ENCODE measurements at places on chromosomes 6 and 20. TPM values are rescaled to one million over a fixed set of nuclear protein-coding genes. Genes with fewer than 3 reads are reported as not detected.

DNA sequence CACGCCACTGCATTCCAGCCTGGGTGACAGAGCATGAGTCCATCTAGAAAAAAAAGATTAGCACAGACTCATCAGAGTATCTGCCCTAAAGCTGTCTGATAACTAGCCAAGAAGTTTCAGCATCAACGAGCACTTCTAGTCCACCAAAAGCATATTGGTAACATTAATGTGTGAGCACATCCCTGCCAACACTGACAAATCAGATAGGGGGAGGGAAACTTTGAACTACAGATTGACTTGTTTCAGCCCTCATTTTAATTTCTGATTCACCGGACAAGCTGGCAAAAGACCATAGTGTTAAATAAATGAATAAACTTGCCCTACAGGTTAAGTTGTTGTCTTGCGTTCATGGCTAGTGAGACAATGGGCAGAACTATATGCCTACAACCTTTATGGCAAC lies 7.7 kb upstream of the SEC63 start:
- DNase-seq, result no peak

GRCh38 chr20:48763216-48763914 lies 64.4 kb downstream of the PREX1 start:
- DNase-seq, result no peak

- no peak for DNase-seq
Observed at GRCh38 chr6:40727271-40727670, 140.1 kb upstream of the LRFN2 start.

SLC17A1 gene
- not detected for total RNA-seq

GRCh38 chr6:107345393-107345792 lies 114.0 kb downstream of the PDSS2 start:
- no peak for DNase-seq

SIRPB1 gene
- total RNA-seq, result 0.16 TPM

GRCh38 chr20:35461620-35462019 lies 6.2 kb downstream of the CEP250 start:
- DNase-seq, result no peak

DNA sequence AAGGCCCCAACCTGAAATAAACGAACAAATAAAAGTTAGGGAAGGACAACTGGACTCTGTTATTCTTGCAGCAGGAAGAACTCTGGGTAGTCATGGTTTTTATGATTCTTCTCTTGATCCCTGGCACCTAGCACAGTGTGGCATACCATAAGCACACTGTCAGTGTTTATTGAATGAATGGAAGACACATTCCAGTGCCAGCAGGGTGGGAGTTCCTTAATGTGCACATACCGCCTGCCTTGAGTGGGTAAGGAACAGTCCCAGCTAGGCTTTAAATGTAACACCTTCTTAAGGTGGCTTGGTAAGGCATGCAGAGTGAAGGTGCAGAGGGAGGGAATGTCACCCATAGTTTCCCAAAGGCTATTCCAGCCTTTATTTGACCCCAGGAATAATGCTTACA lies 162.9 kb upstream of the CEP162 start:
- DNase-seq, result no peak

GRCh38 chr6:135496800-135497411 lies 634 bp downstream of the AHI1 start:
- no peak for DNase-seq

- no peak for DNase-seq
Observed at GRCh38 chr20:23744817-23745216, 5.9 kb downstream of the CST1 start.

DNA sequence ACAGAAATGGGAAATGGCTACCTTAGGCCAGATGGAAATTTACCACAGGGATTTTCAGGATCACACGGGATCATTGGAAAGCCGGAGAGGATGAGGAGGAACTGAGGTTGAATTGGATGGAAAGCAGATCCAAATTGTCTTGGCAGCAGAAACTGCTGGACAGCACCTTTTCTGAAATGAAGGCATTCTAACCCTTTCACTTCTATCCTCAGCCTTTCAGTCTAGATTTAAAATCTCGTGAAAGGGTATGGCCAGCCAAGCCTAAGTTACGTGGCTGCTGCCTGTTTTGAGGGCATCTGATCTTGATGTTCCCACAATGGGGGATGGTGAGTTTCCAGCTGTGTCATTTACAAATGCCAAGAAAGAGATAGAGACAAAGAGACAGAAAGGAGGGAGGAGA lies 358.2 kb downstream of the KIF16B start:
- DNase-seq, result no peak

DNA sequence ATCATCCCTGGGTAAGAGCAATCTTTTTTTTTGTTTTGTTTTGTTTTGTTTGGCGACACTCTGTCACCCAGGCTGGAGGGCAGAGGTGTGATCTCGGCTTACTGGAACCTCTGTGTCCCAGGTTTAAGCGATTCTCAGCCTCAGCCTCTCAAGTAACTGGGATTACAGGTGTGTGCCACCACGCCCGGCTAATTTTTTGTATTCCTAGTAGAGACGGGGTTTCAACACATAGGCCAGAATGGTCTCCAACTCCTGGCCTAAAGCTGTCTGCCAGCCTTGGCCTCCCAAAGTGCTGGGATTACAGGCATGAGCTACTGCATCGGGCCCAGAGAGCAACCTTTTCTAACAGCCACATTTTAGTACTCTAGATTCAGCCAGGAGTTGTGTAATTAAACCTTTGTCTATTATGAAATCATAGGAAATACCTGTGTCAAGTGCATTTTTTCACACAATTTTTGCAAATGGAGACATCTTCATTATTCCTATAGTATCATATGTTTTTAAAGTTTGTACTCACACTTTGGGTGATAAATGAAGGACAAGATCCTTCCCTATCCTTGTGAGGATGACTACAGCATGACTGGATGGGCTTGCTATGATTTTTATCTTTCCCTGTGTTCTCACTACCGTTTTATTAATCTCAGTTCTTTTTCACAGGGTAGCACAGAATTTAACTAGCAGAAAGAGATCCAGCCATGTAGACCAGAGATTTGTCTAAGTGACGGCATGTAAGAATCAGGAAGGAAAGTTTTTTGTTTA lies 82.6 kb downstream of the OR2B2 start:
- no peak for DNase-seq

DNA sequence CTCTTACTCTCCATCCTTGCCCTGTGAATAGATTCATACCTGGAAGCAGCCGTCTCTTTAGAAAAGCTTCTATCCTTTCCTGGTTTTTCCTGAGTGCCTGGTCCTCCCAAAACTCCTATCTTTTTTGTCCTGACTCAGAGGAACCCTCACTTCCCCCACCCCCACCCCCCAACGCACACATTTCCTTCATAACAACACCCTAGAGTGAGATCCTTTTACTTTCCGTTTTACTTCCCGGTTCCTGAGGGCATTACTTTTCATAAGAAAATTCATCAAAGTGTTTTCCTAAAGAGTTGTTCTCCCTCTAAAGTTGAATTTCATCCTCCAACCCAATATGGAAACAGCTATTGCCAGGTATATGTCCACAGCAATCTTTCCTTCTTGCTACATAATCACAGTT lies 327.0 kb downstream of the NRN1 start:
- DNase-seq, result no peak

DNA sequence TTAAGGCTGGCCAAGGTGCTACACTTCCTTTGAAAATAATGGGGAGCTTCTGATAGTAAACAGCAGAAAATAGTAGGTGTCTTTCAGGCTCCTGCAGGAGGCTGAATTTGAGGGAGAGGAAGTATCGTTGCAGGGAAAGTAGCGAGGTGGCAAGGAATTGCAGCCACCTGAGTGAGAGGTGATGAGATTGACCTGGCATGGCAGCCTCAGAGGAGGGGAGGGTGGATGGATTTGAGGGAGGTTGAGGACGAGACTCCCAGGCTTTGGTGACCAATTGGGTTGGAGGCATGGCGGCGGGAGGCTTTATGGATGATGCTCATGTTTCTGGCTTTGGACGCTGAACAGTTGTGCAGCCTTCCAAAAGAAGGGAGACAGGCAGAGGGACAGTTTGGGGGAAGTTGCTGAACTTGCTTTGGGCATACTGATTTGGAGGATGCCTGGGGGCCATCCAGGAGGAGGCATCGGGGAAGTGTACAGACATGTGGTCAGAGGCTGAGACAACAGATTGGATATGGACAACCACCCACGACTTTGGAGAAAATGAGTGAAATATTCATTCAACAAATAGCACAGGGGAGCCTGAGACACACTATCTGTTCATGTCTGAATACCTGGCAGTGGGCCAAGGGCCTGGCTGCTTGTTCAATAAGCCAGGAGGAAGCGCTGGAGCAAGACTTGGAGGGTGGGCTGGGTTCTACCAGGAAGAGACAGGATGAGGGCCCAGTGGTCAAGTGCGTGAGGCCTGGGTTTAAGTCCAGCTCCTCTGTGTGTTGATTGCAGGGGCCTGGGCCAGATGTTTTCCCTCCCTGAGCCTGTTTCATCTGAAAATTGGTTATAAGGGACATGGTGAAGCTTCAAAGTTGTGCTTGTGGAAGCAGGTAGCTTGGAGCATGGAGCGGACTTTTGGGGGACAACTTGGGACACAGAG lies 113.2 kb downstream of the CEBPB start:
- DNase-seq, result no peak

DNA sequence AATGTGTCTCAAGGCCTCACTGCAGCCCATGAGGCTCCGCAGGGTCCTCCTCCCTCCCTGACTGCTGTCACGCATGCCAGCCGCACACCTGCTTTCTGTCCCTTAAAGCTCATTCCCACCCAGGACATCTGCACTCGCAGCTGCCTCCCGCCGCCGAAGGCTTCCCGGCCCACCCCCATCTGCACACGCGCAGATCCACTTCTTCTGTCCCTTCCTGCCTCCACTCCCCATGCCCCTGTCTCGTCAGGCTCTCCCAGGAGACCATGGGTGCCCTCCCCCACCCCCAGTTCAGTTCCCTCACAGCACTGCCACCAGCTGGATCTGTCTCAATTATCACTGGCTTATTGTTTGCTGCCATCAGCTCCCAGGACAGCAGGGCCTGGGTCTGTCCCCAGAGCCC lies 63.0 kb downstream of the RIPOR3 start:
- DNase-seq, result no peak

DNA sequence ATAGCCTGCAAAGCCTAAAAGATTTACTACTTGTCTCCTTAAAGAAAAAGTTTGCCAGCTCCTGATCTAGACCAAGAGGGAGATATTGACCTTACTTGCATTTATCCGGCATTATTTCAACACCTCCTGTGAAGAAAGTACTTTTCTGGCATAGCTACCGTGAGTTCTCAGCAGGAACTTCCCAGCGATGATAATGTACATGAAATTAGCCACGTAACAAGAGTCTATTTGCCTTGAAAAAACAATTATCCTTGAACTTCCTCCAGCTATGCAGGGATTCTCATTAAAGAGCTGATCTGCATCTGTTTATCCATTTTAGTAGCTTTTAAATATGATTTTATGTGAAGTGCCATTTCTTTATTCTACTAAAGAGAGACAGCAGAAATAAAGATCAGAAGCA lies 41.7 kb downstream of the ALDH5A1 start:
- DNase-seq, result no peak

GRCh38 chr6:3510617-3511016 lies 53.8 kb upstream of the SLC22A23 start:
- DNase-seq, result no peak

- no peak for DNase-seq
Observed at GRCh38 chr20:41390889-41391288, 24.3 kb upstream of the EMILIN3 start.

DNA sequence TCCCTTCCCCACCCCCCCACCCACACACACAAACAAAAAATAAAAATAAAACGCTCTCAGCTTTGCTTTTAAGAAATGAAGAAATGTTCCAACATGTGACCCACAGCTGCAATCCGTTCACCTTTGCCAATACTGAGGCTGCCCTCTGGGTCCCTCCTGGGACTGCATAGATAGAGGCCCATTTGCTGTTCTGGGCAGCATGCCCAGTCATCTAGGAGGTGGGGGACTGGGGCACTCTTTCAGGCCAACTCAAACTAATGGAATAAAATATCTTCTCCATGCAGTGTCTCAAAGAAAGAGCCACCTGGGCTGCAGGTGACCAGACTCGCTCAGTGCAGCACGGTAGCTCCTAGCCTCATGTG lies 79.9 kb downstream of the SLC22A3 start:
- no peak for DNase-seq

GRCh38 chr20:11924923-11925322 lies 7.2 kb downstream of the BTBD3 start:
- no peak for DNase-seq

DNA sequence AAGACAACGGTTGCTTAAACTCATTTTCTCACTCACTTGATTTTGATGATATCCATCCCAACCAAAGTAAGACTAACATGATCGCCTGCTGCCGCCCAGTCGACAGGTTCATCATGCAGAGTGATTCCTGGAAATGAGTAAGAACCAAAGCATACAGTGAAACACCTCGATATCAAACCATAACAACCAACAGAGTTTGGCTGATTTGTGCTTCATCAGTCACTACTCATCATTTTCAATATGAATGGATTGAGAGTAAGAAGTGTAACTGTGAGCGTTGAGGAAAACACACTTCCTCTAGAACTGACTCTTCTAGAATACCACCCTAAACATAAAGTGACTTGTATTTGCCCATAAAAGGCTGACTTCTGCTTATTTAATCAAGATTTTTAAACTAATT lies 29.2 kb upstream of the ALDH8A1 start:
- no peak for DNase-seq

DEFB132 gene
- not detected for total RNA-seq

LAMA5 gene
- total RNA-seq, result 12.1 TPM

TUBB2B gene
- not detected for total RNA-seq

- DNase-seq, result no peak
Observed at GRCh38 chr6:169092375-169092774, 161.3 kb downstream of the THBS2 start.

GRCh38 chr6:137867685-137868509 lies 838 bp downstream of the TNFAIP3 start:
- DNase-seq, result no peak

DNA sequence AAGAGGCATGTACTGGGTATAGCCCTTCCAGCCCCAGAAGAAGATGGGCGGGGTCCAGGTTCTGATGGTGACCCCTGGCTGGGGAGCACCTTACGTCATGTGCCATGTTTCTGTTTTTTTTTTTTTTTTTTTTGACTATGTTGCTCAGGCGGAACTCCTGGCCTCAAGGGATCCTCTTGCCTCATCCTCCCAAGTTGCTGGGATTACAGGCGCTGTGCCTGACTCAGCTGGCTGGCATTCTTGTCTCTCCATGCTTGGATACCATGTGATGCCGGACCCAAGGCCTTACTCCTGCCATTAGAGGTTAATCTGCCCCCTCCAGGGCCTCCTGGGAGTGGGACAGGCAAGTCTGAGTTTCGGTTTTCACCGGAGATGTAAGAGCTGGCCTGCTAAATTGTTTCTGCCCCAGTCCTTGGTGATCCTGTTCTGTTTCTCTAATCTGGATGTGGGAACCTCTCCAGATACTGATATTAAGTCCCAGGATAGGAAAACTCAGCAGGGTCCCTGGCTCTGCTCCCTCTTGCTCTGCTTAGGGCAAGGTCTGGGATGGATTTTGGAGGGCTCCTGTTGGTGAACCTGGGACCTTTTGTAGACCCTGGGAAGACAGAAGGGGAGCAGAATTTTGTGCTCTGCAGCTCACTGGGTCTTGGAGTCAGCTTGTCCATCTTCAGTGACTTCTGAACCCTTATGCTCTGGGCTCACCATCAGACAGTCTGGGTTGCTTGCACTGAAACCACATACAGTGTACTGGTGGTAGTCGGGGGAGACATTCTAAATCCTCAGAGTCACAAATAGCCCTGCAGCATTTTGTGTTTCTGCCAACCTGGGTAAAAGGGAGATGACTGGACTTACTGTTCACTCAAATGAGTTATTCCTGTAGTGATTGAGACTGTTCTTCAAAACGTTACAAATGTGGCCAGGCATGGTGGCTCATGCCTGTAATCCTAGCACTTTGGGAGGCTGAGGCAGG lies 45.1 kb downstream of the PTK7 start:
- DNase-seq, result peak; percentile 92

CAP2 gene
- total RNA-seq, result 8.4 TPM

PROKR2 gene
- not detected for total RNA-seq

TFAP2A gene
- 1.8 TPM for total RNA-seq

Data from HT1080 (cell line).